ENCODE measurements at places on chromosomes 3 and 15.

DNA sequence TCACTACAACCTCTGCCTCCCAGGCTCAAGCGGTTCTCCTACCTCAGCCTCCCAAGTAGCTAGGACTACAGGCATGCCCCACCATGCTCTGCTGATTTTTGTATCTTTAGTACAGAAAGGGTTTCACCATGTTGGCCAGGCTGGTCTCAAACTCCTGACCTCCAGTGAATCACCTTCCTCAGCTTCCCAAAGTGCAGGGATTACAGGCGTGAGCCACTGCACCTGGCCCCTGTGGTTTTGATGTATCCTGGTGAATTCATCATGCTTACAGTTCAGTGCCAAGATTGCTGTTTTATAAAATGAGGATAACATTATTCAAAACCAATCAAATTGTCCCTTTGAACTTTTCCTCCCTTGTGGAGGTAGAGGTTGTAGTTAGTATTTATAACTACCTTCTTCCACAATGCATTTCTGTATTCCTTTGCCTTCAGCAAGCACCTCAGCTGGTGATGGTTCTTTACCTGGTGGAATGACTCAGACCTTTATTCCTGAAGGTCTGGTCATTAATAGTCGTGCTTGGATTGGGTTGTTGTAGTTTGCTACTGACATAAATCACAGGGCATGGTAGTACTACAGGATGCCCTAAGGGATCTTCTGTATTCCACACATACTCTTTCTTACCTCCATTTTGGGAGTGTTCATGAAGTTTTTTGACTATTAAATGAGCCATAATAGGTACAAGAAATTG lies 76.9 kb downstream of the UBP1 start:
- no peak for DNase-seq

DNA sequence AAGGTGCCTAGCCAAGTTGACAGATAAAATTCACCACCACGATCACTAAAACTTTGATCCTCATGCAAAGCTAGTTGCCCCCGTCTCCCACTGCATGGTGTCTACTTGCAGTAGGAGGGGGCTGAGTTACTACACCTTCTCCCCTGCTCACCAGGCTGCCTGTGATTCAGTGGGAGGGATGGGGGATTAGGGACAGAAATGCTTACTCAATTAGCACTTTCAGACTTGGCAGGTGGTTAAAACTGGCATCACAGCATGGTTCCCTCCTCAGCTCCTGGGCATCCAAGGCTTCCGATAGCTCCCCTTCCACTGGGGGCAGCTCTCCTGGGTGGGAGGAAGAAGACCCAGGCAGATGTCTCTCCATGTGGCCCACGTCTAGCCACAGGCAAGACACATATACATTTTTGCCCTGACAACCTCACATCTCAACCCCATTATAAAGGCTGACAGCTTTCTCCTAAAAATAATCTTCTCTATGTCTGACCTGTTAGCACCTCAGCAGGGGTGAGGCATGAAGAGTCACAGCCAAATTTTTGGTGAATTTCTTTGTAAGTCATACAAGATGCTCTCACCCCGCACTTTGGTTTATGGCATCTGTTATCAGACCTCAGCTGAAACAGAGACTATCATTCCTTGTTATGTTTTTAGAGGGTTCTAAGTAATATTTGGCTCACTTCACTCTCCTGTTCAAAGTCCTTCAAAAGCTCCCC lies 369.0 kb downstream of the SV2B start:
- DNase-seq: no peak

DNA sequence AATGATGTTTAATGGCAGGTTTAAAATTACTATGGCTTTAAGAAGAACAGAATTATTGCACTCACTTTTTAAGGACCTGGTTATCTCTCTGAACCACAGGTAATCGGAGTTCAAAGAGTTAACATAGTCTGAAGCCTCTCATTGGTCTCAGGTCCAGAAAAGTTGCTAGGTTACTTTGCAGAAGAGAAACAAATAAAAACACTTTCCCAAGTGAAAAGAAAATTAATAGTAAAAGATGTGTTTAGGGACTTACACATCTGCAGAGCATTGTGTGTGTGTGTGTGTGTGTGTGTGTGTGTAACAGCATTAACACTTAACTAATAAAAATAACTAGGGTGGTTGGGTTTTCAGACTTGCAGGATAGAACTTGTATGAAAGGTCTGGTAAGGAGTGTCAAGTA lies 1.0 kb downstream of the MASP1 start:
- no peak for DNase-seq

- DNase-seq: no peak
Measured at GRCh38 chr15:57782731-57783130, 76.2 kb downstream of the POLR2M start.

DNA sequence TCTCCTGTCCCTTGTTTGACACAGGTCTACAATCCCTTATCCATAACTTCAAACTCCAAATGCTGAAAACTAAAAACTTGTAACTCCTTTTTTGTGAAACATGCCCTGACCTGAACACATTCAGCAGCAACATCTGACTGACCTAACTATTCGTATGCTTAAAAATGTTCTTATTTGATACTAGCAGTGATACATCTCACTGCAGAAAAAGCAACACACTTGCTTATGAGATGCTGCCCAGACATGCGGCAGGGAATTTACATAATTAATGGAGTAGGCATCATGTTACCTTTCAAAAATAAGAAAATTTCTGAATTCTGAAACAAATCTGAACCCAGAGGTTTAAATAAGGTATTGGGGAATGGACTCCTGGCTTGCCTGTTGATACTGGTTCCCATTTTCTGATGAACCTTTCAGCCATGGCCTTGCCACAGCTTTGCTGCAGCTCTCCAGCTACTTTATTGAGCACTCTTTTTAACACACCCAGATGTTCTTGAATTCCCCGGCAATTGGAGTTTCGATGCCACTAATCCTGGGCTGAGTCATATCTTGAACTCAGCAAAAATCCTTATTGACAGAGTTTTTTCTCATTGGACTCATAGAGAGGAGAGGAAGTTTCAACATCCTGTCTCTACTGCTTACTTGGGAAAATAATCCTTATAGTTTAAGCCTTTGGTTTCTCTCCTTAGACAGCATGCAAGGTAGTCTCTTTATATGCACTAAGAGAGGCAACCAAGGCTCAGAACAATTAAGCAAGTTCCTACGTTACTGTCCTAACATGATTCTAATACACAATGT lies 296.6 kb upstream of the LMCD1 start:
- no peak for DNase-seq

DNA sequence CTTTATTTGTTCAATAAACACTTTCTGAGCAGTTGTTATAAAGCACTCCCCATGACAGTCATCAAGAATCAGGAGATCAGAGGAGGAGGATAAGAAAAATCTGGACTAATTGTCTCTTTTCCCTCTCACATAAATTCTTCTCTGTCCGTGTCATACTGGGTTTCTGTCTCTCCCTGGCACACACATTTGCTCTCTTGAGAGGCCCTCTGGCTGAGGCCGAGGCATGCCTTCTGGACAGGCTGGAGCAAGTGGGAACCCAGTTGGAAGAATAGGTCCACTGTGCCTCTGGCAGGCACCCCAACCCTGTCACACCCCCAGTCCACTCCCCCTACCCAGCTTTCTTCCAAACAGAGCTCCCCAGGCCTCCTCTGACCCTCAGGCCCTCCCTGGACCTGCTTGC lies 315.8 kb downstream of the UACA start:
- no peak for DNase-seq

DNA sequence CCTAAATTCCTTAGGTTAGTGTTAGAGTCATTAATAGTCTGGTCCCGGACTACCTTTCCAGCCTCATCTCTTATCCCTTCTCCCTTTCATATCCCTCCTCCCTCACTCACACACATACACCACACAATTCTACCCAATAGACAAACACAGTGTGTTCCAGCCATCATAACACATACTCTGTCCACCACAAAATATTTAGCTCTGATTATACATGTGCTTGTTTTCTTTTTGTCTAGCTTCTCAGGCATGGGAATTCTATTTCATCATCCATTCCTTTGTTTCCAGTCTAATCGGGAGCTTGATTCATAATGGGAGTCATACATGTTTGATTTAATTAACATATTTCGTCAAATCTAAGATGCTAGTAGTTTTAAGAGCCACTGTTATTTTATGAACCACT lies 161.8 kb upstream of the BFSP2 start:
- DNase-seq: no peak

DNA sequence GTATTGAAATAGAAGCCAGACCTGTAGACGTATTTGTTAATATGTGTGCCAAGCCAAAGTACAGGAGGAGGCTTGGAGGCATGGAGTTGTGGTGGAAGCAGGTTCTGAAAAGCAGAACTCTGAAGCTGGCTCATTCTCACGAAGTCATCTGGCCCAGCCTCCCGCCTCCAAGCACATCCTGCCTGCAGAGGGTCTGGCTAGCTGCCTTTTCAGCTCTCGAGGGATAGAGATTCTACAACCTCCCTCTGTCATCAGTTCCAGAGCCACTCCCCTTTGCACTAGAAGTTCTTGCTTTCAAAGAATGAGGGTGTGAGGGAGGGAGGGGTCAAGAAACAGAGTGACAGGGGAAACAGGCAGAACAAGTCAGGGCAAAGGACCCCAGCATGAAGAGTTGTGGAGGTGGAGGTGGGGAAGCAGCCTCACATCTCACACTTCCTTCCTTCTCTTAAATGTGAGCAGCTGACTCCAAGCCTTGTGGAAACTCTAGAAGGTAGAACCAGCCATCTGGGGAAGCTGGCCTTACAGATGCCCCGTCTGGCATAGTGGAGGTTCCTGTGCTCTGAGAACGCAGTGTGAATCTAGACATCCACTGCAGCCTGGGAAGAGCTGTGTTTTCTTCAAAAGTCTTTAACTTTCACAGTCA lies 95.3 kb downstream of the SLC49A4 start:
- no peak for DNase-seq

GRCh38 chr3:83513677-83514076 lies 1445.1 kb upstream of the CADM2 start:
- DNase-seq: no peak

GRCh38 chr15:41987925-41988275 lies 15.5 kb upstream of the EHD4 start:
- no peak for DNase-seq

GRCh38 chr3:15042936-15043335 lies 22.2 kb downstream of the MRPS25 start:
- no peak for DNase-seq

GRCh38 chr3:190716211-190716610 lies 146.3 kb downstream of the GMNC start:
- DNase-seq: no peak

DNA sequence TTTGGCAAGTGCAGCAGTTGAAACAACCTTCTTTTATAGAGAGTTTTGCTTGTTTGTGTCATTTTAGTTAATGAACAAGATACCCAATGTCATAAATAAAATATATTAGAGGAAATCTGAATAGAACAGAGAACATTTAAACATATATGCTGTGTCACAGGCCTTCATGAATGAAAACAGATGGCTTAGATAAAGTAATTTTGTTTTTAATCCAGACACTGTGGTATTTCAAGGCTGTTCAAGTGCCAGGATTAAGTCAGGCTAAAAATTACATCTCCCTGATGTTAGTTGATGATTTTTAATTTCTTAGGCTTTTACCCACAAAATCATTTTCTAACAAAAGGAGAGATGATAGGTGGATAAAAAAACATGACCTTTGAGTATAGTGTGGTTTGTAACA lies 4.9 kb upstream of the ACKR4 start:
- DNase-seq: no peak

DNA sequence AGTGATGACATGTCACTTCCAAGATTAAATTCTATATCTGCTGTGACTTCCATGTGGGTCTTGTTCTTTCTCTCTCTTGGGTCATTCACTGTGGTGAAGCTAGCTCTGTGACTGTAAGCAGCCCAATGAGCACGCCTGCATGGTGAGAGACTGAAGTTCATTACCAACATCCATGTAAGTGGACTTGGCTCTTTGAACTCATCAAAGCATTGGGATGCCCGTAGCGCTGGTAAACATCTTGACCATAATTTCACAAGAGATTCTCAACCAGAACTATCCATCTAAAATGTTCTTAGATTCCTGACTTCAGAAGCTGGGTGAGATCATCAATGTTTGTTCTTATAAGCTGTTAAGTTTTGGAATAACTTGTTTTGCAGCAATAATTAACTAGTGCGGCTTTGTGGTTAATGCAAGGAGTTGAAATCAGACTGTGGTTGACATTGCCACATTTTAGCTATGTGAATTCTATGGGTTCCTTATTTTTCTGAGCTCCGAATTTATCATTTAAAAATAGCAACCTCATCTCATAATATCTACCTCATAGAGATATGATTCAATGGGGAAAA lies 31.6 kb upstream of the LRRC3B start:
- no peak for DNase-seq

- no peak for DNase-seq
Measured at GRCh38 chr3:157463816-157464215, 27.2 kb downstream of the PTX3 start.

DNA sequence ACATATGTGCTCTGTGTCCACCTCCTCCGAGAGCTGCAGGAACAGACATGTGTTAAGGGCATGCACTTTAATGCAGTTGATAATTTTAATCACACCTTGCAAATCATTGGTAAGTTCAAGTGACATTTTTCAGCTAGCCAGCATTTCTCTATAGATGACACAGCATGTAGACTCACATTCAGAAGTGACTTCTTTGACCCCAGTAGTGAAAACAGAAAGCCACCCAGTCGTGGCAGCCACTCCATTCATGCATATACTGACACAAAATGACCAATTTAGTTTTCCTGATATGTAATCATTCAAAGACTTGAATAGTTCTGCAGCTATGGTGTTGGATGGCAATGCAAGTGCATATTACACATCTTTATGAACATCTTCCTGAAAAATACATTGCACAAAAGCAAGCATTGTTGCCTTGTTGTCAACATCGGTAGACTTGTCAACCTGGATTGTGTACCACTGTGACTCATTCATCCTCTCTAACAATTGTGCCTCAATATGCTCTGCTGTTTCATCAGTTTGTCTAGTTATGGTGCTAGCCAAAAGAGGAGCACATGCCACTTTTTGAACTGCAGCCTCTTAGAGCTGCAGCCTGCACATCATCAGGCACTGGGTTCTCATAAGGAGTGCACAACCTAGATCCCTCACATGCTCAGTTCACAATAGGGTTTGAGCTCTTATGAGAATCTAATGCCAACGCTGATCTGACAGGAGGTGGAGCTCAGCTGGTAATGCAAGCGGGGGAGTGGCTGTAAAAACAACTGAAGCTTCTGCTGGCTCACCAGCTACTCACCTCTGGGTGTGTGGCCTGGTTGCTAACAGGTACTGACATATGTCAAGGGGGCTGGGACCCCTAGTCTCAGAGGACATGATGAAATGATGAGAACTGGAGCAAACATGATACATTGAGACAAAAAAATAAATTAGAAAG lies 622.0 kb downstream of the PYDC2 start:
- no peak for DNase-seq

GRCh38 chr15:38897551-38897950 lies 332.9 kb upstream of the RASGRP1 start:
- no peak for DNase-seq

GRCh38 chr3:101219842-101220560 lies 100.4 kb downstream of the IMPG2 start:
- DNase-seq: no peak

DNA sequence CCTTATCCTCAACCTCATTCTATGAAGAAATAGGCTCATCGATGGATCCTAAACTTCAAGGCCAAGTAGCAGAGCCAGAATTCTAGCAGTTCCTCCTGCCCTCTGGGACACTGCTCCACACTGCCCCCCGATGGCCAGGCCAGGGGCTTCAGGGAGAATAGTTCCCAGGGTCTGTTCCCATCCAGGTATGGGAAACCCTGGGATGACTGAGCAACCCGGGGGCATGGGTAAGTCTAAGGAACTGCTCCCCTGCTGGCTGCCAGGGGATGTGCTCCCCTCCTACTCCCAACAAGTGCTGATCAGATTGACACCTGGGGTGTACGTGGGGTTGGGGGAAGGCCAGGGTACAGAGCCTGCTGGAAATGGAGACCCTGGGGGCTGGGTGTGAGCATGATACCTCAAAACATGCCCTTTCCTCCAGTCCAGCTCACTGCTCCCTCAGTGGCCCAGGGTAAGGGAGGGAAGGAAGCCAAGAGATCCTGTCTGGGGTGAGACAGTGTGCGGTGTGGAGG lies 7.6 kb downstream of the ULK3 start:
- peak; percentile 51 for DNase-seq
